Activated CD4-positive, alpha-beta memory T cell treated with anti-CD3 and anti-CD28 coated beads for 36 hours (primary cell): ENCODE measurements at places on chromosomes 1 and 21. TPM values are rescaled to one million over a fixed set of nuclear protein-coding genes. Genes with fewer than 3 reads are reported as not detected.
A peak's percentile ranks its signal among the peaks of the same experiment; 100 is the strongest.

- no peak overlapping the region for H3K4me3 ChIP-seq
- no peak overlapping the region for H3K27ac ChIP-seq
- peaks cover 40% of the 10 kb centered on the region for H3K27me3 ChIP-seq
- peak; percentile 45 for DNase-seq
- H3K36me3 ChIP-seq = no peaks in the 10 kb centered on the region
Observed at GRCh38 chr1:155080312-155081228, 1.9 kb downstream of the EFNA3 start.

GRCh38 chr1:155835548-155835947 lies 21.5 kb downstream of the GON4L start:
- H3K4me3 ChIP-seq = no peak overlapping the region
- H3K4me1 ChIP-seq = peaks cover 25% of the 10 kb centered on the region
- no peak for DNase-seq
- no peaks in the 10 kb centered on the region for H3K27me3 ChIP-seq
- peaks cover 8% of the 10 kb centered on the region for H3K36me3 ChIP-seq

The GBP4 gene
- total RNA-seq = 29.9 TPM

GRCh38 chr1:43367026-43367903 lies 546 bp downstream of the ELOVL1 start:
- H3K4me3 ChIP-seq = peak overlapping the region; percentile 93
- peaks cover 24% of the 10 kb centered on the region for H3K36me3 ChIP-seq
- H3K27ac ChIP-seq = peak overlapping the region; percentile 91

The MPZ gene
- 3.7 TPM for total RNA-seq

DNA sequence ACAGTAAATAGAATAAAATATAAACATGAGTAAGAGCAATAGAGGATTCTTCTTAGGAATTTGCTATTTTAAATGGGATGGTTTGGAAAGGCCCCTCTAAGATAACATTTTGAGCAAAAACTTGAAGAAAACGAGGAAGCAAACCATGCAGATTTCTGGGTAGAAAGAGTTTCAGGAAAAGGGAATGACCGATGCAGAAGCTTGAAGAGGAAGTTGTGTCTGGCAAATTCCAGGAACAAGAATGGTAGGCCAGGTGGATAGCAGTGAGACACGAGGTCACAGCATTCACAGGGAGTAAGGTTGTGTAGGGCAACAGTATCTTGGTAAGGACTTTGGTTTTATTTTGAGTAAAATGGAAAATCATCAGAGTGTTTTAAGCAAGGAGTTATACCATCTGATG lies 108.9 kb downstream of the PEX14 start:
- DNase-seq = no peak
- H3K27ac ChIP-seq = no peak overlapping the region
- no peak overlapping the region for H3K4me3 ChIP-seq
- peaks cover 2% of the 10 kb centered on the region for H3K36me3 ChIP-seq
